ENCODE measurements at places on chromosomes 3 and 15.

- DNase-seq, result no peak
Measured at GRCh38 chr3:193049935-193050334, 132.3 kb upstream of the MB21D2 start.

GRCh38 chr3:106339551-106339950 lies 470.7 kb upstream of the CBLB start:
- DNase-seq, result no peak

- no peak for DNase-seq
Measured at GRCh38 chr15:91336687-91337086, 236.6 kb downstream of the SV2B start.

DNA sequence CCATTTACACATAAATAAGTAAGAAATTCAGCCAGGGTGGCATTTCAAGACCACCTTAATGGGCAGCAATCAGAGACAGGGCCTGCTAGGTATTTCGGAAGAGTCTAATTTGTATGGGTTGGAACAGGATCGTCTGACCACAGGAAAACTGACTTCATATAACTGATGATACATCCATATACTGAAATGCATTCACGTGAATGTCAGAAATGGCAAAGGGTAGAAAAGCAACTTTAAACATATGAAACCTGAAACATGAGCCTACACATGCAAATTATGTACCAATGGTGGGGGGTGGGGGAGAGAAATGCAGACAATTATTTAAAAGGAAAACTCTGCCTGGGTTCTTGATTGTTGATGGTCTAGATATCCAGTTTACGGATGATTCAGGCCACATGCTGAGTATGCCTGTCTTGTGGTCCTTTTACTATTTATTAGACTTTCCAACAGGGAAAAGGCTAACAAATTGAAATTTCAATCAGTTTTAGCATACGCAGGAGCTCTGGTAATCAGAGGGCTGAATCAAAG lies 582.2 kb downstream of the FOXP1 start:
- DNase-seq, result no peak

DNA sequence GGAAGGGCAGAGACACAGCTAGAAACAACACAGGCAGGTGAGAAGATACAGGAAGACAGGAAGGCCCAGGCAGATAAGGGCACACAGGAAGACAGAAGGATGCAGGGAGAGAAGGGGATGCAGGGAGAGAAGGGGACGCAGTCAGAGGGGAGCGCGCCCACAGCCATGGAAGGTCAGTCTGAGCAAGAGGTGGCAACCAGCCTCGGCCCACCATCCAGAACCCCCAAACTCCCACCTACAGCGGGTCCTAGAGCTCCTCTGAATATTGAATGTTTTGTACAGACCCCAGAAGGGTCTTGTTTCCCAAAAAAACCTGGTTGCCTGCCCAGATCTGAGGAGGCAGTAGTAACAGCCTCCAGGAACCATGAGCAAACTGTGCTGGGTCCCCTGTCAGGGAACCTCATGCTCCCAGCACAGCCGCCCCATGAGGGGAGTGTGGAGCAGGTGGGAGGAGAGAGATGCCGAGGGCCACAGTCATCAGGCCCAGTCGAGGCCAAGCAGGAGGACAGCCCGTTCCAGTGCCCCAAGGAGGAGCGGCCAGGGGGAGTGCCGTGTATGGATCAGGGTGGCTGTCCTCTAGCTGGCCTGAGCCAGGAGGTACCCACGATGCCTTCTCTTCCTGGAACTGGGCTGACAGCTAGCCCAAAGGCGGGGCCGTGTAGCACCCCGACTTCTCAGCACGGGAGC lies 27.6 kb upstream of the SLC28A1 start:
- DNase-seq, result no peak

- DNase-seq, result no peak
Measured at GRCh38 chr3:69063636-69064035, 11.5 kb upstream of the TMF1 start.

GRCh38 chr3:65537109-65537508 lies 501.6 kb downstream of the MAGI1 start:
- no peak for DNase-seq

DNA sequence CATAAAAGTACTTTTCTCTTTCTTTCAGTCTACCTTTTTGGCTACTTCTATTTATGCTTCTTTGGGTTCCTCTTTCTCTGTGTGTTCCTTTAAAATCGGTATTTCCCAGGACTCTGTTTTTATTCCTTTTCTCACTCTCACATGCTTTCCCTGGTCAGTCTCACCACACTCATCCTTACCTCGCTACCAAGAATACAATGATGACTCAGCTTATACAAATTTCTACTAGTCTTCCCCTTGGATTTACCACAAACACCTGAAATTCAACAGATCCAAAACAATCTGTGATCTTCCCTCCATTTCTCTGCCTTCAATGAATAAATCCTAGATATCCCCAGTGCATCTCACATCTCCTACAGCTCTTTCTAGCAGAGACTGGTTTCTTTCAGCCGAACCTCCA lies 52.9 kb downstream of the TUBGCP4 start:
- DNase-seq, result no peak

GRCh38 chr15:45187894-45188830 lies at the start of gene SHF:
Gene SHF, minus strand, starts transcription at chr15:45187966. Its CDS starts 15 bp downstream, at chr15:45187951.
- DNase-seq, result peak; percentile 58

DNA sequence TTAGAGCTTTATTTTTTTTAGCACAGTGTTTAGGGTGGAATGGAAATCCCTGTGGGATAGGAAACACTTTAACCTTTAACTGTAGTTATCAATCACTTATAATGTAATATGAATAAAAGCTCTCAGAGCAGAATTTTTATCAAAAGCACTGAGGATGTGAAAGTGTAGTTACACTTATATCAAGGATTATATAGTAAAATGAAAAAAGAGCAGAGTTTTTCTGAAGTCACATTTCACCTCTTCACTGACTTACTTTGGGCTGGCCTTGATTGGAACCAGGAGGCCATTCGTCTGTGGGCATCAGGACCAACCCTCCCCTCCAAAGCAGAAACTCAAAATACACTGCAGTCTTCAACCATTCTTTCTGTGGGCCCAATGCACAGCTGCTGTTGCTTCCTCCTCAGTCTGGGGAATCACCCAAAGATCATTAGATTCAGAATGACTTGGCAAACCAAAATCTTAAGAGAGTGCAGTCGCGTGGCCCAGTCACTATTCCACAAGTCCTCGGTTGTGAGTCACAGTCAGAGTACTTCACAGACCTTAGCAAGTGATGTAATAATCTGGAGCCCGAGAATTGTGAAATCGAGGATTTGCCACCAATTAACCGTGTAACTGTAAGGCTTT lies 132.6 kb upstream of the COL8A1 start:
- peak; percentile 2 for DNase-seq

- DNase-seq, result no peak
Measured at GRCh38 chr3:38122712-38123290, 14.1 kb downstream of the ACAA1 start.

DNA sequence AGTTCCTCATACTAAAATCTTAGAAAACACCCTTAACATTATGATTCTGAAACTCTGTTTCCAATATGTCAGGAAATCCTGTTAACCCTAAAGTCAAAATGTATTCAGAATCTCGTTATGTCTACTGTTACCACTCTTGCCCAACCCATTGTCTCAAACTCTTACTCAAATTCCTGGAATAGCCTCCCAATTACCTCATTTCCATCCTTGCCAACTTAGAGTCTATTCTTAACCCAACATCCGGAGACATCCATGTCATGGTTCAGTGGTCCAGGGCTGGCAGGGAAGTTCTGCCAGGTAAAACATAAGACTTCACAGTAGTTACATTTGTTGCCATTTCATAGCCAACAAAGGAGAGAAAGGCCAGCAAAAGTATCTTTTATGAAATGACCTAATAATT lies 593.9 kb downstream of the PYDC2 start:
- no peak for DNase-seq

GRCh38 chr15:47675735-47676134 lies 41.6 kb upstream of the SEMA6D start:
- no peak for DNase-seq

- no peak for DNase-seq
Measured at GRCh38 chr3:27671101-27671500, 51.0 kb downstream of the EOMES start.

DNA sequence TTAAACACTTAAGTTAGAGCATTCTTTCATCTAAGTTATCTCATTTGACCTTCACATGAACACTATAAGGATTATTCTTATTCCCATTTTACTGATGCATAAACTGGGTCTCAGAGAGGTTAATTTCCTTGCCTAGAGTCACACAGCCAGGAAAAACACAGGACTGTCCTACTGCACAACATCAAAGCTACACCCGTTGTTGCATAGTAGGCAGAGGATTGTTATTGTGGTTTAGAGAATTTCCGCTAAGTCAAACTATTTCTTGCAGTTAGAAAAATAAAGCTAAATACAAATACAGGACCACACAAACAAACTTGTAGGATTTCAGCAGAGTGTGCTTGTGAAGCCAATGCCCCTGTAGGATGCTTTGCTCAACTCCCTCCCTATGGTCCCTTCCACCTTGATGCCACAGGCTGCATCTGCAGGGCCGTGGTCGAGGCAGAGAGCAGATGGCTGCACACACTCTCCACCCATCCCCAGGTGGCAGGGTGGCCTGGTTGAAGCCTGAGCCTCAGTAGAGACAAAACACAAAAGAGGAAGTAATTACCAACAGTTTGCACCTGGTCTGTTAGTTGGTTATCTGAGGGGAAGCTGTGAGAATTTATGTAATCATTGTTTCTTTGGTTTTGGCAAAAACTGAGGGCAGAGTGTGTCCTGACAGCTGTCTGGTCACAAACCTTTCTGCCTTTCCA lies 41.1 kb upstream of the SKOR1 start:
- DNase-seq, result peak; percentile 98

All from KBM-7 (cell line).